ENCODE measurements at places on chromosomes 5 and 9. TPM values are rescaled to one million over a fixed set of nuclear protein-coding genes. Genes with fewer than 3 reads are reported as not detected.

DNA sequence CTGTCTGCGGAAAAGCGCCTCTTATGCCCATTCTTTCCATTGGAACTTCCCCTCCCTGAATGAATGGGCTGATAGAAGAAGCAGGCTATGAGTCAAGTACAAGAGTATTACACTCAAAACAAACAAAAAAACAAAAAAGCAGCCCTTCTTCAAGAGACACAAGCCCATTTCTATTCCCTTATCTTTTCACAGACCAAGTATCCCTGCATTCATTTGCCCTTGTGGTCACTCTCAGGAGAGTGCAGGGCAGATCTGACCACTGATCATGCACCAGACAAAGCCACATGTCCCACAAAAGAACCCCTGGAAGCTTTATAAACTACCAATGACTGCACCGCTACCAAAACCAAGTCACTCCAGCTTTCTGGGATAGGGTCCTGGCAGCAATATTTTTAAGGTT lies 262.5 kb upstream of the TAS2R1 start:
- H3K4me3 ChIP-seq: no peak overlapping the region
- no peaks in the 10 kb centered on the region for H3K36me3 ChIP-seq
- H3K4me1 ChIP-seq: no peaks in the 10 kb centered on the region
- DNase-seq: no peak
- H3K27ac ChIP-seq: no peak overlapping the region

- H3K36me3 ChIP-seq: no peaks in the 10 kb centered on the region
- DNase-seq: no peak
- H3K27ac ChIP-seq: no peak overlapping the region
- H3K27me3 ChIP-seq: no peaks in the 10 kb centered on the region
- H3K4me3 ChIP-seq: no peak overlapping the region
Observed at GRCh38 chr5:29796013-29796412, 1397.5 kb upstream of the CDH6 start.

DNA sequence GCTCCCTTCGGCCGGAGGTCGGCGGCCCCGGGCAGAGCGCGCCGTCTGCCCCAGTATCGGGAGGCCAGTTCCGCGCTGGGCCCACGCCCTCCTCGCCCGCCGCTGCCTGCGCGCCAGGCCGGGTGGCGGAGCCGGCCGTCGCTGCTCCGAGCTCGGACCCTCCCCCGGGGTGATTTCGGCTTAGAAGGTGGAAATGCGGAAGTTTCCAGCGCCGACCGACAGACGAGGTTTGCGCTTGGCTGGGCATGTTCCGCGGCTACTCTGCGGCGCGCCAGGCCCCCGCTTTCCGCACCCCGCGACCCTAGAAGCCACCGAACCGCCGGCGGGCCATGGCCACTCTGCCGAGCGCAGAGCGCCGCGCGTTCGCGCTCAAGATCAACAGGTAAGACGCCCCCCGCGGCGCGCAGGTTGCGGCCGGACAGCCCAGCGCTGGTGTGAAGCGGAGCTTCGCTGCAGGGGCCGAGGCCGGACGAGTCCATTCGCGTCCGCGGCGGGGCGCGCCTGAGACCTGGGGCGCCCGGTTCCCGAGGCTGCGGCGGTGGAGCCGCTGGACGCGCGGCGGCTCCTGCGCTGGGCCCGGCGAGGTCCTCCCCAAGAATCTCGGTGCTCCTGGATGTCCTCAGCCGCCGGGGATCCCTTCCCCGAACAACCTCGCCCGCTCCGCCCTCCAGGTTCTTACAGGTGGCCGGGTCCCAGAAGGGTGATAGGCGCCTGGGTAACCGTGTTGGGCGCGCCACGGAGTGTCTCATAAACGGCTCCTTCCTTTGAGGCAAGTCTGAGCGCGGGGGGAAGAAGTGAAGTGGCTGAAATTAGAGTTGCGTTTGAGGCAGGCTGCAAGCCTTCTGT lies at the start of gene DOCK8:
TSS of gene DOCK8 (plus strand) at position 218 of the 846 bp plus-strand sequence. CDS start at position 330, 112 bp downstream.
- H3K27me3 ChIP-seq: no peaks in the 10 kb centered on the region
- H3K4me1 ChIP-seq: peaks cover 13% of the 10 kb centered on the region
- no peaks in the 10 kb centered on the region for H3K36me3 ChIP-seq
- peak within 1 kb of the TSS; percentile 69 for H3K4me3 ChIP-seq
- H3K27ac ChIP-seq: peak within 1 kb of the TSS; percentile 57

DNA sequence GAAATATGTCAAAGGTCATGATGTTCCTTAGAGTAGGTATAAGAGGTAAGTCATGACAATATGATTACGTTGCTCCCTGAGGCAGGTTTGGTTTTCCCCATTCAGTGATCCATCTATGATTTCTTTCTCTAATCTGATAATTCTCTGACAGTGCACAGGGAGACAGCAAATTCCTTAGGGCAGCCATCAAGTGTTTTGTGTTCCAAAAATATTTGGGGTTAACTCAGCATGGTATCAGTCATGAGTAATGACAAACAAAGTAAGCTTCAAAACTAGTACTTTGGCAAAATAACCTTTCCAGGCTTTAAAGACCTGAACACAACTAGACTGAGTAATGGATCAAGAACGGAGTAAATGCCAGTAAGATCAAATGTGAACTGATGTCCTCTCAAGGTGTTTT lies 55.3 kb upstream of the SPATA31E1 start:
- H3K27ac ChIP-seq: no peak overlapping the region
- H3K36me3 ChIP-seq: no peaks in the 10 kb centered on the region
- no peaks in the 10 kb centered on the region for H3K4me1 ChIP-seq
- DNase-seq: no peak
- no peaks in the 10 kb centered on the region for H3K27me3 ChIP-seq
- H3K4me3 ChIP-seq: no peak overlapping the region

Gene ABITRAM
- 13.7 TPM for total RNA-seq

GRCh38 chr5:171488876-171489275 lies 69.4 kb downstream of the FGF18 start:
- no peaks in the 10 kb centered on the region for H3K27me3 ChIP-seq
- no peak overlapping the region for H3K4me3 ChIP-seq
- H3K4me1 ChIP-seq: no peaks in the 10 kb centered on the region
- H3K36me3 ChIP-seq: no peaks in the 10 kb centered on the region

Gene PCDHGA4
- total RNA-seq: 0.09 TPM

DNA sequence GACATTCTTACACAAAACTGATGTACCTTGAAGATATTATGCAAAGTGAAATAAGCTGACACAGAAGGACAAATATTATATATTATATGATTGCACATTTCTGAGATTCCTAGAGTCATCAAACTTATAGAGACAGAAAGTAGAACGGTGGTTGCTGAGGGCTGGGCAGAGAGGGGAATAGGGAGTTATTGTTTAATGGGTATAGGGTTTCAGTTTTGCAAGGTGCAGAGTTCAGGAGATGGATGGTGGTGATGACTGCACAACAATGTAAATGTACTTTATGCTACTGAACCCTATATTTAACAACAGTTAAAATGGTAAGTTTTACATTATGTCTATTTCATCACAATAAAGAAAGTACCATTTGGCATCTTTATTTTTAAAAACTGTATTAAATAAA lies 315.8 kb upstream of the POU5F2 start:
- H3K27me3 ChIP-seq: no peaks in the 10 kb centered on the region
- H3K4me3 ChIP-seq: no peak overlapping the region
- no peaks in the 10 kb centered on the region for H3K36me3 ChIP-seq
- no peak for DNase-seq
- no peak overlapping the region for H3K27ac ChIP-seq

DNA sequence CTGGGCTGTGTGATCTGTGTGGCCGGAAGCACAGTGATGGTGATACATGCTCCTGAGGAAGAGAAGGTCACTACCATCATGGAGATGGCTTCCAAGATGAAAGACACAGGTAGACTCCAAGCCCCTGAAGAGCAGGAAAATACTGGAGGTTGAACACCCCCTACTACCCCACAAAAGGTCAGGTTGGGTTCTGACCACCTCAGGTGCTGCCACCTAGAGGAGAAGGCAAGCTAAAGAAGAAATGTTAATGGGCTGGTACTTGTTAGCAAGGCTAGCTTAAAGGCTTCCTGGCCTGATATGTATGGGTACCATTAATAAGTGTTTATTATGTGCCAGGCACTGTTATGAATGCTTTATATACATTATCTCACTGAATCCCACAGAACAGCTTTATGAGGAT lies 11.7 kb downstream of the NIPAL4 start:
- H3K4me3 ChIP-seq: no peak overlapping the region
- no peak overlapping the region for H3K27ac ChIP-seq
- H3K36me3 ChIP-seq: no peaks in the 10 kb centered on the region
- DNase-seq: no peak

- H3K27ac ChIP-seq: no peak overlapping the region
Observed at GRCh38 chr5:148986636-148987035, 76.2 kb downstream of the SH3TC2 start.

Gene GLDC
- total RNA-seq: 3.1 TPM

DNA sequence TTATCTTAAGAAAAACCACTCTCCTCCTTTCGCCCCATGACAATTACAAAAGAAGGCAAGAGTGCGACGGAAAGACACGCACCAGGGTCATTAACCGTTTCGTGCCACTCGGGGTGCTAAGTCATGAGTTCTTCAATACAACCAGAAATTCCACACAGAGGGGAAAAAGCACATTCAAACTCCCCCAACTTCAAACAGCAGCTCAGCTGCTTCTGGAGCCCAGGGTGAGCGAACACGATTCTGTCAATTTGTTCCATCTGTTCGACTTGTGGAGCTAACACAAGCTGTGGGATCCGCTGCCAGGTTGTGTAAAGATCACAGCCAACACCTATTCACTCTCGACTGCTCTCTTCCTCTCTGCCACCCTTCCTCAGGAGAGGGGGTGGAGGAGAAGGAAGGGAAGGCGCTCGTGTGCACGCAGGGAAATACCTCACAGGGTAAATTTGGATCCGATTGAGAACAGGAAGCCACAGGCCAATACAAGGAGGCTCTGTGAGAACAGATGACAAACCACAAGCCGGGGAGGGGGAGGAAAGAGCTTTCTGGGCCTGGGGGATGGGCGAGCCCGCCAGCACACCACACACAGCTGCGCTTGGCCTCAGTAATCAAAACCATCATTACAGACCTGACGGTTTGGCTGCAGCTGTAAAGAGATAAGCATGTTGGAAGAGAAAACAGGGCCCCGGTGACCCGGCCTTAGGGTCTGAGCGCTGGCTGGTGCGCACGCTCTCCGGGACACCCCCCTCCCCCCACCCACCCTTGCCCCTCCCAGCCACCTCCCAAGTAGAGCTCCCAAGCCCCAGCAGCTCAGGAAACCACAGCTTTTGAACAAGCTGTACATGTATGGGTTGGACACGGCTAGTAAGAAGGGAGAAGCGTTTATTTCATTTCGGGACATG lies 54.3 kb downstream of the PTCH1 start:
- H3K27ac ChIP-seq: peak overlapping the region; percentile 62
- peaks cover 29% of the 10 kb centered on the region for H3K4me1 ChIP-seq
- H3K27me3 ChIP-seq: no peaks in the 10 kb centered on the region
- peak overlapping the region; percentile 59 for H3K4me3 ChIP-seq
- peak; percentile 89 for DNase-seq

Gene ZNF367
- total RNA-seq: 51.9 TPM

Gene HMMR
- total RNA-seq: 43.8 TPM

Gene SVEP1
- not detected for total RNA-seq

Gene ALDOB
- total RNA-seq: not detected
